Activated gamma-delta T cell treated with anti-CD3 and anti-CD28 coated beads, Interleukin-2, amount 50 U/mL, for 16 hours (primary cell): ENCODE measurements at places on chromosomes 6 and 20.

DNA sequence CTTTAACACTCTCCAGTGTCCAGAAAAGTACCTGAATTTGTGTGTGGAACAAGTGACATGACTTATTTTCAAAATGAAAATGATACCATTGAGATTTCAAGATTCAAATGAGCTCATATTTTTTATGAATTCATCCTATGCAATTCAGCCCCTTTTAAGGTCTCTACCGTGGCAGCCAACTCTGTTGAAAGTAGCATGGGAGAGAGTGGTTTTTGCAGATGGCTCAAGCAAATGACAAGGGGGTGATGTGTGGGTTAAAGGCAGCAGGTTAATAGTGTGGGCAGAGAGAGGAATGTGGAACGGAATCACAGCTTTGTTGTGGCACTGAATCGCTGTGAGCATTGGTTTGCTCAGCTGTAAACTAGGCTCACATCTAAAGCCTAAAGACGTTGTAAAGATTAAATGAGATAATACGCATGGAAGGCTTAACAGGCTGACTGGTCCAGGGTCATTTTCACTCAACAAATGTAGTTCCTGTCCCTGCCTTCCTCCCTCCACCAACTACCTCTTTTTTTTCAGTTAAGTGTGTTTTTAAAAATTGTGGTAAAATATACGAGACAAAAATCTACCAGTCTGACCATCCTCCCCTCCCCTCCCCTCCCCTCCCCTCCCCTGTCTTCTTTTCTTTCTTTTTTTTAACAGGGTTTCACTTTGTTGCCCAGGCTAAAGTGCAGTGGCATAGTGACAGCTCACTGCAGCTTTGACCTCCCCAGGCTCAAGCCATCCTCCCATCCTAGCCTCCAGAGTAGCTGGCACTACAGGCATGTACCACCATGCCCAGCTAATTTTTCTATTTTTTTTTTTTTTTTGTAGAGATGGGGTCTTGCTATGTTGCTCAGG is 114.7 kb upstream of the ZNF217 start:
- DNase-seq: no peak

DNA sequence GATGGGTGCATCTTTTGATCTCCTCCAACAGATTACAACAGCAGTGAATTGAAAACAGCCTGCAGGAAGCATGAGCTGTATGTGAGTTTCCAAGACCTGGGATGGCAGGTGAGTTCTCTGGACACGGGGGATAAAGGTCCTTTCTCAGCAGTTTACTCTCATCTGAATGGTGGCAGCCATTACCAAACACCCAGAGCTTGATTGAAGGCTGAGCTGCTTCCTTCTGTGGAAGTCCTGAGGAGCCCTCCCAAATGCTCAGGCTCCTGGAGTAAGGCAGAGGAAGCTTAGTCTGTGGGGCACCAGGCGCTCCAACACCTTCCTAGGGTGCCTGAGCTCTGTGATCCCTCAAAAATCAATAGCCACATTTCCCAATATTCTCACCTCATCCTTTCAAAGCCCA is 31.5 kb downstream of the TXNDC5 start:
- DNase-seq: no peak

GRCh38 chr6:13304580-13305260 is 23.6 kb downstream of the TBC1D7 start:
- no peak for DNase-seq

GRCh38 chr6:139730340-139730974 is 356.0 kb upstream of the CITED2 start:
- no peak for DNase-seq

GRCh38 chr6:29325777-29326176 is 24.3 kb downstream of the OR14J1 start:
- no peak for DNase-seq
